Stimulated activated CD4-positive, alpha-beta T cell treated with anti-CD3 and anti-CD28 coated beads, Interleukin-2, amount 100 ng/mL, for 24 hours (primary cell): ENCODE measurements at places on chromosomes 13 and 19.

DNA sequence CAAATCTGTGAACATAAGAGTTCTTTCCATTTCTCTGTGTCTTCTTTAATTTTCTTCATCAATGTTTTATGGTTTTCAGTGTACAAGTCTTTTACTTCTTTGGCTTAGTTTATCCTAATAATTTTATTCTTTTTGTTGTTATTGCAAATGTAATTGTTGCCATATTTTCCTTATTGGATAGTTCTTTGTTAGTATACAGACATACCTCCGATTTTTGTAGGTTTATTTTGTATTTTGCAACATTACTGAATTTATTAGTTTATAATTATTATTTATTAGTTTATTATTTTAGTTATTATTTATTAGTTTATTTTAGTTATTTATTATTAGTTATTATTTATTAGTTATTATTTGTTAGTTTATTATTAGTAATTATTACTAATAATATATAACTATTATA, 43.4 kb downstream of the WTIP start:
- DNase-seq: no peak

DNA sequence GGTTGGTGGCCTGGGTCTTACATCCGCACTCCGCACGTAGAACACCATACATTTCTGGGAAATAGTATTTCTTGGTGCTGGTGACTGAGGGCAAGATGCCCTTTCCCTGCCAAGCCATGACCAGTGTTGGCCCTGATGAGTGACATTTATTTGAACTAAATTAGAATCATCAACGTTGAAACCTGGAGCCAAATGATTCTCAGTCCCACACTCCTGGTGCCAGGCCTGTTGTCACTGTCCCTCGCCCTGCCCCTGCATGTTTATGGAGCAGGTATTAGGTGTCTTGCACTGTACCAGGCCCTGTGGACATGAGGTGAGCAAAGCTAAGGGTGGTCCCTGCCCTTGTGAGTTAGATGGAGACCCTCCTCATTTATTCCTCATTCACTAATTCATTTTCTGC, 5.8 kb downstream of the CHST8 start:
- DNase-seq: no peak

- peak; percentile 35 for DNase-seq
Measured at GRCh38 chr13:24746618-24747247, 17.2 kb upstream of the RNF17 start.

DNA sequence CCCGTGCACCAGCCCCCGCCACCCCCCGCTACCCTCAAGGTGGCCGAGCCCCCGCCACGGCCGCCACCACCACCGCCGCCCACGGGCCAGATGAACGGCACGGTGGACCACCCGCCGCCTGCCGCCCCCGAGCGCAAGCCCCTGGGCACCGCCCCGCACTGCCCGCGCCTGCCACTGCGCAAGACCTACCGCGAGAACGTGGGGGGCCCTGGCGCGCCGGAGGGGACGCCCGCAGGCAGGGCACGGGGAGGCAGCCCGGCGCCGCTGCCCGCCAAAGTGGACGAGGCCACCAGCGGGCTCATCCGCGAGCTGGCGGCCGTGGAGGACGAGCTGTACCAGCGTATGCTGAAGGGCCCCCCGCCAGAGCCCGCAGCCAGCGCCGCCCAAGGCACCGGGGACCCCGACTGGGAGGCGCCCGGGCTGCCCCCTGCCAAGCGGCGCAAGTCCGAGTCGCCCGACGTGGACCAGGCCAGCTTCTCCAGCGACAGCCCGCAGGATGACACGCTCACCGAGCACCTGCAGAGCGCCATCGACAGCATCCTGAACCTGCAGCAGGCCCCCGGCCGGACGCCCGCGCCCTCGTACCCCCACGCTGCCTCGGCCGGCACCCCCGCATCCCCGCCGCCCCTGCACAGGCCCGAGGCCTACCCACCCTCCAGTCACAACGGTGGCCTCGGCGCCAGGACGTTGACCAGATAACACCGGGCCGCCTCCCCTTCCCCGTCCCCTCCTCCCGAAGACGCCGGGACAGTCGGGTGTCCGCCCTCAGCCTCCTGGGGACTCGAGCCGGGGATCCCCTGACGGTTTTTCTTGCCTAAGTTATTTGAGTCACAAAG, 11.3 kb upstream of the EHD2 start:
- no peak for DNase-seq

DNA sequence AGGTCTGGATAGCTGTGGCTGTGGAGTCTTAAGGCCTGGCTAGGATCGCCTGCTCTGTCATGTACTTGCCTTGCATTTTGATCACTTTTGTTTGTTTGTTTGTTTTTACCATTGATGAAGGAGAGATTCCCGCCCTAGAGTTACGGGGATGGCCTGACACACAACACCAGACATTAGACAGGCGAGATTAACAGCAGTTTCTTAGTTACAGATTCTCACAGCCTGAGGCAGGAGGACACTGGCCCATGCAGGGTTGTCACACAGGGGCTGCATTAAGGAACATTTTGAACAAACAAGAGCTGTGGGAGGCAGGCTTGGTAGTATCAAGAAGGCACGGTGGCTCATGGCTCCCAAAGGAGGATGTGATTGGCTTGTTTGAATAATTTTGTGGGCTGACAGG, 291.8 kb downstream of the HS6ST3 start:
- DNase-seq: no peak

GRCh38 chr19:18603255-18603957, 3.2 kb downstream of the CRLF1 start:
- DNase-seq: peak; percentile 33

- DNase-seq: no peak
Measured at GRCh38 chr13:85141401-85141800, 657.8 kb downstream of the SLITRK6 start.

GRCh38 chr19:47881757-47882156, 4.4 kb downstream of the SULT2A1 start:
- DNase-seq: no peak

DNA sequence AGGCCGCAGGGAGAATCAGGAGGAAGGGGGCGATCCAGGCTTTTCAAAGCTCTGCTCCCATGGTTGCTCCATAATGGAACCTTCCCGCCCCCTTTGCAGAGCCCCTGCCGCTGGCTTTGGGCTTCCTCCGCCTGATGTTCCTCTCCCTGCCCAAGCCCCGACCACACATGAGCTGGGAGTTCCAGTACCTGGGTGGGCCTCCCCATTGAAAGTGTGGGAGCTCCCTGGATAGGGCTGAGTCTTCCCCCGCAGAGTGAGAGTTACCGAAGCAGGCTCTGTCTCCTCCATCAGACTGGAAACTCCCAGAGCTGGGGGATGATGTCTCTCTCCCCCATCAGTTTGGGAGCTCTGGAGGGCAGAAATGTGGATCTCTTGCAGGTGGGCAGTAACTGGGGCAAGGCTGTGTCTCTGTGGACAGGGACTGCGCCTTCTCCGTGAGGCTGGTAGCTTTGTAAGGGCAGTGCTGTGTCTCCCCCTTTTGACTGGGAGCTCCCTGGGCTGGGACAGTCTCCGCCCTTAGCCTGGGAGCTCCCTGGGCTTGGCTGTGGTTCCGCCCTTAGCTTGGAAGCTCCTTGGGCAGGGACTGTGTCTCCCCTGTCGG, 722 bp downstream of the DCAF15 start:
- no peak for DNase-seq

GRCh38 chr13:29160862-29161261, 340.7 kb downstream of the MTUS2 start:
- no peak for DNase-seq

DNA sequence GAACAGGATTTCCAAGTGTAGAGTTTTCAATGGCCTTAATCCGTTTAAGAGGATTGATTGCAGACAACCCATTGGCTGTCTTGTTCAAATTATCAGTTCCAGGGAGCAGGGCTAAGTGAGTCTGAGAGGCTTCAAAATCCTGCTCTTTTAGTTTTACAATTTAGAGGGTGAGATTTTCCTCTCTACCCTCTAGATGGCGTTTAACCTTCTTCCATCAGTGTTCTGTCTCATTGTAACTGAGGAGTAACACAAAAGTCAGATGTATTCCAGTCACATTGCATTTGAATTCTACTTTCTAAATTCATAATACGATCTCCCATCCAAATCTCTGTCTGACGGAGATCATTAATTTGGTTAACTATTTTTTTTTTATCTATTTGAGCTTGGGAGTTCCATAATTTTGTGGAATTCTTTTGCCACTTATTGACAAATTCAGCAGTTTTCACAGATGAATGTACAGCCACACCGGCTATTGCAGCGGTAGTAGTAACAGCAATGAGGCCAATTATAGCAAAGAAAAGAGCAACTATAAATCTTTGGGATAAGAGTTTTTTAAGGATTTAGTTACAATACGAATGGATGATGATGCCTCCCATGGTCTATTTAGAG, 7.8 kb upstream of the C19orf84 start:
- no peak for DNase-seq

DNA sequence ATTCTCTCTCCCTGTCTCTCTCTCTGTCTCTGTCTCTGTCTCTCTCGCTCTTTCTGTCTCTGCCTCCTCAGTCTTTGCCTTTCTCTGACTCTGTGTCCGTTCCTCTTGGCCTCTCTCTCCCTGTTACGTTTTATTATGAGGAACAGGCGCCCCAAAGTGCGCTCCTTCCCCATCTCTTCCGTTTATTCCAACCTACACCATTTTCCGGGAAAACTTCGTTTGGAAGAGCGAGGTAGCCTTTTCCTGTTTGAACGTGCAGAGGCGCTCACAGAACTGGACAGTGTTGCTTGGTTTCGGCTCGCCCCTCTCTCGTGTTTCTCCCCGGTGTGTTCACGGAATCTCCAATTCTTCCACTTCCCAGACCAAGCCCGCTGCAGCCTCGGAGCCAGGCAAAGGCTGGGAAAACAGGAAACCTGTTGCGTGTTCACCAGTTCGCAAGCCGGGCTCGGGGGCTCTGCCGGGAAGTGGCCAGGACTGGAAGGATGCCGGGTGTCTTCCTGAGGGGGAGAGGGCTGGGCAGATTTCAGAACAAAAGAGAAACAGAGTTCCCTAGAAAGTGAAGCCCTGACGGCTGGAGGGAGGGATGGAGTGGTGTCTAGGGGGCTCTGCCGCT, 605 bp downstream of the TMEM255B start:
- DNase-seq: no peak

- no peak for DNase-seq
Measured at GRCh38 chr19:23075031-23075733, 41.6 kb upstream of the ZNF730 start.

GRCh38 chr19:51140441-51140840, 1.7 kb upstream of the SIGLEC7 start:
- DNase-seq: no peak

DNA sequence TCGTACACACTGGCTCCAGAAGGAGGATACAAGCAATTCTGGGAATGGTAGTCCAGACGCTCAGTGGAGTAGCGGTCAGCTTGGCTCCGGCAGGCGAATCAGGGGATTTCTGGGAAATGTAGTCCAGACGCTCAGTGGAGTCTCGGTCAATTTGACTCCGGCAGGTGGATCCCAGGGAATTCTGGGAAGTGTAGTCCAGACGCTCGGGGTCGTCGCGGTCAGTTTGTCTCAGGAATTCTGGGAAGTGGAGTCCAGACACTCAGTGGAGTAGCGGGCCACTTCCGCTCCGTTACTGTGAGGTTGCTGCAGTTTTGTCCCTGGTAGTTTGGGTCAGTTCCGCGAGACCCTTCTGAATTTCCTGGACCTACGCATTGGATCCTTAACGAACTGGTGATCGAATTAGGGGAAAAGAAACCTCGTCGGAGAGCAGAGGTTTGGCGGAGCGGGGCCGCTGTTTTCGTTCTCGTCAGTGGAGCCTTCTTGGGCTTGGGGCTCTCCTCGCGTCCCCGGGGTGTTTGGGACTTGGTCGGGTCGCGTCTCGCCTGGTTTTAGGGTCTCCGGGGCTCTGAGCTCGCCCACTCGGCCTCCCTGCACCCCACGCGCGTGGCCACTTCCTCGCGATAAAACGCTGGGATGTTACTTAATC, at the start of gene ZNF225:
Gene ZNF225 (plus strand): TSS at position 262 of the 646 bp plus-strand sequence. CDS start 2,429 bp downstream, outside the sequence.
- DNase-seq: peak; percentile 82

DNA sequence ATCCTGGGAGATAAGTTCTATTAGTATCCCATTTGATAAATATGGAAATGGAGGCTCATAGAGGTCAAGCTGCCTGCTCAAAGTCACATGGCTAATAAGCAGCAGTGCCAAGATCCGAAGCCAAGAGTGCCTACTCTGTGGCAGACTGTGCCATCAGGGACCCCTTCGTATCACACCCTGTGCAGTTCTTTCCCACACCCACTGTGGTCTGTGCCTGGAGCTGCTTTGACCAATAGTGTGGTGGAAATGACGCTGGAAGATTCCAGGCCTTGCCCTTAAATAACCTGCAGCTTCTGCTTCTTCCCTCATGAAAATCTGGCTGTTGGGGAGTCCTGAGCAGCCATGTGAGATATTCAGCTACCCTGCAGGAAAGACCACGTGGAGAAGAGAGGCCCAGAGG, 10.1 kb downstream of the OPA3 start:
- DNase-seq: no peak

GRCh38 chr13:30880856-30881155, 25.3 kb upstream of the MEDAG start:
- DNase-seq: no peak

- DNase-seq: no peak
Measured at GRCh38 chr13:30394751-30395191, 27.5 kb upstream of the UBE2L5 start.

DNA sequence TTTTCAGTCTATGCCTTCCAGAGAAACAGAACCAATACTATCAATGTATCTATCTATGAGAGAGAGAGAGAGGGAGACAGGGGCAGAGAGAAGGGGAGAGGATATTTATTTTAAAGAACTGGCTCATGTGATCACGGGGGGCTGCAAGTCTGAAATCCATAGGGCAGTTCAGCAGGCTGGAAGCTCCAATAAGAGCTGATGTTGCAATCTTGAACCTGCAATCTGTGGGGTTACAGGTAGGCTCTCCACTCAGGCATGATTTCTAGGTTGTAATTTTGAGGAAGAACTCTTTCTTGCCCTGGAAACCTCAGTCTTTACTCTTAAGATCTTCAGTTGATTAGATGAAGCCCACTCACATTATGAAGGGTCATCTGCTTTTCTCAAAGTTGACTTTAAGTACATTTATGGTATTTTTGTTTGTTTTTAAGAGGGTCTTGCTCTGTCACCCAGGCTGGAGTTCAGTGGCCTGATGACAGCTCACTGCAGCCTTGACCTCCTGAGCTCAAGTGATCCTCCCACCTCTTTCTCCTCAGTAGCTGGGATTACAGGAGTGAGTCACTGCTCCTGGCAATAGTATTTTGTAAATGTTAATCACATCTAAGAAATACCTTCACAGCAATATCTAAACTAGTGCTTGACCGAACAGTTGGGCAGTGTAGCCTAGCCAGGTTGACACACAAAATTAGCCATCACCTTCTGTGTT, 376.4 kb downstream of the FGF9 start:
- no peak for DNase-seq

- DNase-seq: peak; percentile 76
Measured at GRCh38 chr19:1252821-1253513, 4.6 kb downstream of the MIDN start.

DNA sequence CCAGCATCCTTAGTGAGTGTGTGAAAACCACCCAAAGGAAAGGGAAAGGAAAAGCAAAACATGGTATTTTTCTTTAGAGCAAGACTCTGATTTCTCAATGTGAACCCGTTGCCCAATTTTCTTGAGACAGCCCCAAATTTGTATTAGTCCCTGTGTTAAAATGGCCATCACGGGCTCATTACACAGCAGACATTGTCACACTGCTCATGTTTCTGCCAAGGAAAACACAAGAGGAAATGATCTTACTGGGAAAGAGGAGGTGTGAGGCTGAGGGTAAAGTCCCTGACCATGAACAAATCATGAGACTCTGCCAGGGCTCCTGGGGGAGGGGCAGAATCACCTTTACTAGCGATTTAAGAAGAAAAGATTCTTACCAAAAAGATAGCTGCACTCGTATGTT, 54.4 kb downstream of the FAM124A start:
- DNase-seq: no peak
